ENCODE measurements at places on chromosomes 1 and 21. TPM values are rescaled to one million over a fixed set of nuclear protein-coding genes. Genes with fewer than 3 reads are reported as not detected.

Gene CD247
- total RNA-seq = 0.32 TPM

Gene CORT
- total RNA-seq = not detected

DNA sequence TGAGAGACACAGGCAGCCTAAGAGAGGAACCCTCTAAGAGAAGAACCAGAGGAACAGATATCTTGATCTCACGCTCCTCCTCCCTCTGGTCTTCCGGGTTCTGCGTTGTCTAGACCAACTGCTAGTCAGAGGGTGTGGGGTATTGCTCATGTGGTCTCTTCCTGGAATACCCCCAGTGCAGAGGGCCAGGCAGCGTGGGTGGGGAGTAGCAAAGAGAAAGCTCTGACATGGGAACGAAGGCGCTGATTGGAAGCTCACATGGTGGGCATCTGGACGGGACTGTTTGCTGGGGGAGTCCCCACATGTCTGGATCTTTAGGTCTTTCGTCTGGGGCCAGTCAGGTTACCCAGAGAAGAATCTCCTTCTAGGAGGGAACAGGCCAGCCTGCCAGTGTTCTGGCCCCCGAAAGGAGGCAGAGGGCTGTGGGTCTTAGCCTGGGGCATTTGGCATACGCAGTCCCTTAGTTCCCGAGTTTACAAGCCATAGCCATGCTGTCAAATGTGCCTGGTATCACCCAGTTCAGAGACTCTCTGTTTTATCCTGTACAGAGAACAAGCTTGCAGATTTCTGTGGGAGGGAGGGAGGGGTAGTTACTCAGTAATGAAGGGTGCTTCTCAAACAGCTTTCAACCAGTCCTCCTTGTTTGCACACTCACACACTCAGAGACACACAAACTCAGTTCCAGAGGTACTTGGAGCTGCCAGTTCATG lies 18.3 kb upstream of the IL6R start:
- H3K4me1 ChIP-seq = no peaks in the 10 kb centered on the region
- no peaks in the 10 kb centered on the region for H3K27me3 ChIP-seq
- DNase-seq = no peak
- H3K36me3 ChIP-seq = no peaks in the 10 kb centered on the region

- no peaks in the 10 kb centered on the region for H3K27me3 ChIP-seq
- no peaks in the 10 kb centered on the region for H3K4me1 ChIP-seq
- H3K36me3 ChIP-seq = no peaks in the 10 kb centered on the region
- no peak overlapping the region for H3K27ac ChIP-seq
- no peak for DNase-seq
Observed at GRCh38 chr1:243818978-243819377, 31.1 kb downstream of the AKT3 start.

- H3K27ac ChIP-seq = no peak overlapping the region
- H3K27me3 ChIP-seq = no peaks in the 10 kb centered on the region
- no peak for DNase-seq
- no peaks in the 10 kb centered on the region for H3K4me1 ChIP-seq
Observed at GRCh38 chr1:75188892-75189291, 54.7 kb downstream of the LHX8 start.

DNA sequence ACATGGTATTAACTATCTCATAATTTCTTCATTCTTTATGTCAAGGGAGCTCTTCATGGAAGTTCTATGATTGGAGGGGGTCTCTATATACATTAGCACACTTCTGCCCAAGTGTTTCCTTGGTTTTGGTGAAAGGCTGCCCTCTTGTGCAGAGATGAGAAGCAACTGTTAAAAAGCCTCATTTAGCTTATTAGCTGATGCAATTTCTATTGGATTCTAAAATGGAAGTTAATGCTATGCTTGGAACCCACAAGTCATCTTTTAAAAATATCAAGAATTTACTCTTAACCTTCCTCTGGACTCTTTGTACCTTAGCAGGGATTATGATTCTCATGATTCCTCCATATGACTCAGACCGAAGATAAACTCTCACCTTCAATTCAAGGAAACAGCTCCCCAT lies 328.9 kb downstream of the PTBP2 start:
- H3K4me3 ChIP-seq = no peak overlapping the region
- H3K4me1 ChIP-seq = no peaks in the 10 kb centered on the region
- DNase-seq = no peak
- H3K27me3 ChIP-seq = no peaks in the 10 kb centered on the region

DNA sequence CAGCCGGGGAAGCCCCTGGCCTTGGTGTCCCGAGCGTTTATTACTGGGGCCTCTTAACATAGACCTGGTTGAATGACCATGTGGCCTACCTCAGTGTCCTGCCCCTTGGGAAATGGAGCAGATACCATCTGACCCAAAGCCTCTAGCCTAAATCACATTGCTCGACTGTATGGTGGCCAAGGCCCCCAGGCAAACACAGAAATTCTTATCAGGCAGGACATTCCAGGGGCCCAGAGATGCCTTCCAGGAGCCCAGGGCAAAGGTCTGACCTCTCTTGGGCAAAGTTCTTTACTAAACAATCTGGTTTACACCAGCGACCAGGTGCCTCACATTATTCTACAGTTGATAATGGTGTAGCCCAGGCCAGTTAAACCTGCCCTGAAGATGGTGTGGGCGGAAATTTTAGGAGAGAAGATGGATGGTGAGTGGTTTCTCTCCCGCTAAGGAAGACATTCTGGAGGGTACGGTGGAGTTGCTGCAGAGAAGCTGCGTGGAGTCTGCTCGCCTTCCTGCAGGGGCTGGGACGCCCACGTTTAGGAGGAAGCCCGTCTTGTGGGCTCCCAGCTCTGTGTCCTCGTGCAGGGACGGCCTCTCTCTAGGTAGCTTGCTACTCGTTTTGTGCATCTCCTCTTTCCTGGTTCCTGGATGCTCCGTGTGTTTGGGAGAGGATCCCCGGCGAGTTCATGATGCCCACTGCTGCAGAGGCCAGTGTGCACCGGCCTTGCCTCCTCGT lies 21.2 kb downstream of the AJAP1 start:
- H3K4me3 ChIP-seq = no peak overlapping the region
- no peaks in the 10 kb centered on the region for H3K4me1 ChIP-seq
- H3K36me3 ChIP-seq = no peaks in the 10 kb centered on the region
- no peak overlapping the region for H3K27ac ChIP-seq

DNA sequence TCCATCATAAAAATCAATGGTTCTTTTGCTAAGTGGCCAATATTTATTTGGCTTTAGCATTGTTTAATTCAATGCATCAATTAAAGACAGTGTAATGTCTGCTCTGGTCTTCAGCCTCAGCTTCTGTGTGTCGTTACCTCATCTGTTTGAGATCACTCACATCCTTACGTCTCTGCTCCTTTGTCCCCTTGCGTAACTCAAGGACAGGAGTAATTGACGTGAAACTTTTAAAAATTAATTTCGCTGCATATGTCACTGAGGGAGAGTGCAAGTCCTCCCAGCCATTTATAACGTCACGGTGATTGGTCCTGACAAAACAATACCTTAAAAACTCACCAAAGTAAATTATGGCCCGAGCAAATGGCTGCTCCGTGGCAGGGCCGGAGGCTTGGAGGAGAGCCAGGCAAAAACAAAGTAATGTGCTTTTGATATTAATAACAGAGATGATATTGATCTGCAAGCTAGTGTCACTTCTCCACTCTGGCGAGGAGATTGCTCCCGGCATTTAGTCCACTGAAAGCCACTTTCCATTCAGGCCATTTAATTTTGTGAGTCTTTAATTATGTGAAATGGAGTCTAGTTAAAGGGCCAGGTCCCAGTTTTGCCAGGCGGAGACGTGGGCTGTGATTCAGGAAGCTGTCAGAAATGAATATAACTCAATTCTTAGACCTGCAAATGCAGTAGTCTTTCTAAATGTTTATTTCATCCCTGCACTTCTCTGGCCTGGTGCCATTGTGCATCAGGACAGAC lies 150.9 kb upstream of the POU3F1 start:
- H3K4me3 ChIP-seq = no peak overlapping the region
- DNase-seq = no peak
- no peak overlapping the region for H3K27ac ChIP-seq
- no peaks in the 10 kb centered on the region for H3K36me3 ChIP-seq

GRCh38 chr1:213374369-213374768 lies 323.3 kb downstream of the RPS6KC1 start:
- H3K4me1 ChIP-seq = no peaks in the 10 kb centered on the region
- no peak overlapping the region for H3K27ac ChIP-seq
- H3K27me3 ChIP-seq = no peaks in the 10 kb centered on the region
- DNase-seq = no peak
- no peaks in the 10 kb centered on the region for H3K36me3 ChIP-seq

DNA sequence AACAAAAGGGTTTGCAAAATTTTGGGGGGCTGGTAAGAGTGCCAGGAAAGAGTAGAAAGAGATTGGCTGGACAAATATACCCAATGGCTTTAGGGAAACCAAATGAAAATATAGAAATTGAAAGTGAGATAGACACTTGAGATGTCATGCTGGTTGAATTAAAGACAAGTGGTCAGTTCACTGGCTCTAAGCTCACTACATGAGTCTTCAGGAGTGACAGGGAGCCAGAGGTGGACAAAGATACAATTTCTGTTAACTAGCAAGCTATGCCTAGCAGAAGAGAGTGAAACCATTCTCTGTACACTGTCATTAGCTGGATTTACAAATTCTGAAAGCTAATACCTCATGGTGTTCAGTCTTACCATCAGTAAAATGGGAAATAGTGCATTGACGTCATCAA lies 82.5 kb downstream of the TBX15 start:
- H3K4me3 ChIP-seq = no peak overlapping the region
- no peaks in the 10 kb centered on the region for H3K4me1 ChIP-seq
- H3K36me3 ChIP-seq = no peaks in the 10 kb centered on the region
- no peak for DNase-seq

- DNase-seq = no peak
- H3K27me3 ChIP-seq = no peaks in the 10 kb centered on the region
- H3K4me1 ChIP-seq = no peaks in the 10 kb centered on the region
- no peaks in the 10 kb centered on the region for H3K36me3 ChIP-seq
- no peak overlapping the region for H3K27ac ChIP-seq
Observed at GRCh38 chr1:28322194-28322593, 6.6 kb upstream of the MED18 start.

GRCh38 chr1:231929311-231929710 lies 302.7 kb downstream of the DISC1 start:
- peaks cover 19% of the 10 kb centered on the region for H3K4me1 ChIP-seq
- no peaks in the 10 kb centered on the region for H3K27me3 ChIP-seq
- H3K27ac ChIP-seq = no peak overlapping the region
- H3K36me3 ChIP-seq = no peaks in the 10 kb centered on the region
- no peak overlapping the region for H3K4me3 ChIP-seq

GRCh38 chr1:54465351-54465811 lies 59.2 kb upstream of the SSBP3 start:
- no peak for DNase-seq
- H3K27ac ChIP-seq = peak overlapping the region; percentile 10
- no peaks in the 10 kb centered on the region for H3K36me3 ChIP-seq
- H3K4me1 ChIP-seq = peaks cover 2% of the 10 kb centered on the region
- H3K27me3 ChIP-seq = no peaks in the 10 kb centered on the region

DNA sequence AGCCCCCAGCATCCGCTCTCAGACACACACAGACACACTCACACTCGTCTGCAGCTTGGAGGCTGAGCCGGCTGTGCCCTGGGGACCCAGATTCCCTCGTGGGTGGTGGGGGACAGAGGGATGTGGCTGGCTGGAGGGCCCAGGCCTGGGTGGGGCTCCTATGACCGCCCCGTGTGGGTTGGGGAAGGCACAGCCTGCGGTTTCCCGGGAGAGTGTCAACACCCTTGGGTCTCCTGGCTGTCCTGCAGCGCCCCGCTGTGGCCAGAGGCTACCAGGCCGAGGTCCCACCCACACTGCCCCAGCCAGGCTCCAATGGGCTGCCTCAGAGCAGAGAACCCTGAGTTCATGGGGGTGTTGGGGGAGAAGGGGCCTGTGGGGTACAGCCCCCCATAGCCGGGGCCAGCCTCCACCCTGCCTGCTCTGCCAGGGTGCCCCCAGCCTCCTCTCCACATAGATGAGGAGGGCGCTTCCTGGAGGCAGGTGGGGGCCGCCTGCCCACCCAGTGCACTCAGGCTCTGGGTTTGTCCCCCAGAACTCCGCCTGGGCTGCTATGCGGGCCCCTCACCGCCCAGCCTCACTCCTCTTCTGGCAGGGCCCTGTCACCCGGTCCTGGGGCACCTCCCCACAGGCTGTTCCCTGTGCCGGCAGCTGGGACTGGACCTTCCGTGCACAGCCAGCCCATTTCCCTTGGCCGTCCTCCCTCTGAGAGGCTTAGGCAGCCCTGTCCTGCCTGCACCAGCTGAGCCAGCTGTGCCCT lies at the start of gene TTC34:
TTC34 (minus strand) TSS at position 159 of the 757 bp plus-strand sequence. CDS start 866 bp downstream, outside the sequence.
- H3K4me1 ChIP-seq = no peaks in the 10 kb centered on the region
- H3K36me3 ChIP-seq = no peaks in the 10 kb centered on the region
- no peak within 1 kb of the TSS for H3K4me3 ChIP-seq
- no peak for DNase-seq
- no peak within 1 kb of the TSS for H3K27ac ChIP-seq

GRCh38 chr1:161364332-161364731 lies 3.3 kb downstream of the CFAP126 start:
- no peaks in the 10 kb centered on the region for H3K36me3 ChIP-seq
- H3K27me3 ChIP-seq = no peaks in the 10 kb centered on the region
- no peak overlapping the region for H3K27ac ChIP-seq
- no peaks in the 10 kb centered on the region for H3K4me1 ChIP-seq

Measured in ovary (tissue), 10 donors.